ENCODE measurements at places on chromosomes 7 and 10.

- no peak for DNase-seq
Measured at GRCh38 chr7:74183142-74183541, 9.0 kb downstream of the EIF4H start.

- no peak for DNase-seq
Measured at GRCh38 chr10:75507469-75507868, 76.0 kb downstream of the LRMDA start.

- no peak for DNase-seq
Measured at GRCh38 chr10:73586583-73586984, 4.6 kb downstream of the USP54 start.

DNA sequence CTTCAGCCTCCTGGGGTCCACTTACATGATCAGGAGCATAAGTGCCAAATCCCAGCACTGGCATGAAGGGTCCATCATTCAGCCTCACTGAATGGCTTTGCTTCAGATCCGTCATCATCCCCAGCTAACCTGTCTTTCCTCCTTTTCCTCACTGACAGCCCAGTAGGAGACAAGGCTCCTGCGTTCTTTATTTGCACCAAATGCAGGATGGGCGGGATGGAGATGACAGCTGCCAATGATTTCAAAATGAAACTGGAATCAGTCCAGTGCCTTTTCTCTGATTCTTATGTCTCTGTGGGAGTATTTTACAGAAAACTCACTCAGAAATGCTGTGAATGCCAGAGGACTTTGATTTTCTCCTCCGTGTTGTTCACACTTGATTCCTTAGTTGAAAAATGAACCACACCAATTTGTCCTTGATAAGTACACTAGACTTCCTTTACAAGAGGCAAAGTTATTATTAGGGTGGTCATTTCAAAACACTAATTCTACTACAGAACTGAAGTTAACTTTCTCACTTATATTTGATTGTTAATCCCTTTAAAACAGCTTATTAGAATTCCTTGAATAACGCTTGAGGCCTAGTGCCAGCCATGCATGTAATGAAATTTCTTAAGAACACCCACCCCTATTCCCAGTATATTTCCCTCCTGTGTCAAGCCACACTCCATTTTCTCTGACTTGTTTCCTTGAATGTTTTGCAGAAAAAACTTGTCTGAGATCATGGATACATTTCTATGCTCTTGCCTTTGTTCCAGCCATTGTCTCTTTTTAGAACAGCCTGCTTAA, at the start of gene AKR1C8:
Gene AKR1C8, minus strand, starts transcription at position 164 of the 789 bp plus-strand sequence. Its CDS starts 46 bp downstream, at position 118.
- DNase-seq: no peak

DNA sequence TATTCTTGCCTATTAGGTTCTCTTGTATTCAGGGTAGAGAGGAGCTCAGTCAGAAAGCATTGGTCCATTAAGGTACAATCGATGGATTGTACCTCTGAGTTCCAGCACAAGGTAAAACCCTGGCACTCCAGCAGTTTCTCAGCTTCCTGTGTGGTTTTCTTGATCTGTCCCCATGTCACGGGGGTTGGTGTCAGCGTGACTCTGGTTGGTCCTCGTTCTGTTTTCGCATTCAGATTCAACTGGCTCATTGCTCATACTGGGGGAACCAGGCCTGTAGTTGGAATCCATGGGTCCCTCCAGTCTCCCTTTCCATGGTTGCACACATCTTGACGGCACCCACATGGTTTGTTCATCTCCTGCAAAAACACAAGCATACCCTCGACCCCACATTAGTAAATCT, 32.7 kb upstream of the RASGEF1A start:
- DNase-seq: no peak

DNA sequence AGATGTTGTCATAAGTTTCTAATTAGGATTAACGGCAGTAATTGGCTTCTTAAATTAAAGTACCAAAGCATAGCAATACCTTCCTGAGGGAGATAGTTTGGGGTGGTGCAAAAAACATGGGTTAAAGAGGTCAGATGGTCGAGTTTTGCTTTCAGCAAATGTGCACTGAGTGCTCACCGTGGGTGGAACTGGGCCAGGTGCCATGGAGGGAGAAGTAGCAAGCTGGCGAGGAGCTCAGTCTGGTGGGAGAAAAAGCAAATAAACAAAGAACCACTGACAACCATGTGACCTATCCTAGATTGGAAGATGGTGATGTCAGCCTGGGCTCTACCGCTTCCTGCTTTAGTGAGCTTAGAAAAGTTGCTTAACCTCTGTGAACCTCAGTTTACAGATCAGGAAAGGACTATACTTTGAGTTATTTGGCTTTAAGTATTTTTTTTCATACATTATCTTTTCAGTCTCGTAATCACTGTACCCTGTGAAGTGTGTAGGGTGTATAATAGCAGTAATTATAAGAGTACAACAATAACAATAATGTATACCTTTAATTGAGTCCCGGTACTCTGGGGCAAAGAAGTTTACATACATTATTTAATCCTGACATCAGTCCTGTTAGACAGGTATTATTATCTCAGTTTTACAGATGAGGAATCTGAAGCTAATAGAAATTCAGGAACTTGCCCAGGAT, 69.0 kb upstream of the PDCD4 start:
- peak; percentile 76 for DNase-seq
